ENCODE measurements at places on chromosomes 6 and 20. TPM values are rescaled to one million over a fixed set of nuclear protein-coding genes. Genes with fewer than 3 reads are reported as not detected.

GRCh38 chr20:988272-988671 lies 13.8 kb downstream of the RSPO4 start:
- DNase-seq: no peak

DNA sequence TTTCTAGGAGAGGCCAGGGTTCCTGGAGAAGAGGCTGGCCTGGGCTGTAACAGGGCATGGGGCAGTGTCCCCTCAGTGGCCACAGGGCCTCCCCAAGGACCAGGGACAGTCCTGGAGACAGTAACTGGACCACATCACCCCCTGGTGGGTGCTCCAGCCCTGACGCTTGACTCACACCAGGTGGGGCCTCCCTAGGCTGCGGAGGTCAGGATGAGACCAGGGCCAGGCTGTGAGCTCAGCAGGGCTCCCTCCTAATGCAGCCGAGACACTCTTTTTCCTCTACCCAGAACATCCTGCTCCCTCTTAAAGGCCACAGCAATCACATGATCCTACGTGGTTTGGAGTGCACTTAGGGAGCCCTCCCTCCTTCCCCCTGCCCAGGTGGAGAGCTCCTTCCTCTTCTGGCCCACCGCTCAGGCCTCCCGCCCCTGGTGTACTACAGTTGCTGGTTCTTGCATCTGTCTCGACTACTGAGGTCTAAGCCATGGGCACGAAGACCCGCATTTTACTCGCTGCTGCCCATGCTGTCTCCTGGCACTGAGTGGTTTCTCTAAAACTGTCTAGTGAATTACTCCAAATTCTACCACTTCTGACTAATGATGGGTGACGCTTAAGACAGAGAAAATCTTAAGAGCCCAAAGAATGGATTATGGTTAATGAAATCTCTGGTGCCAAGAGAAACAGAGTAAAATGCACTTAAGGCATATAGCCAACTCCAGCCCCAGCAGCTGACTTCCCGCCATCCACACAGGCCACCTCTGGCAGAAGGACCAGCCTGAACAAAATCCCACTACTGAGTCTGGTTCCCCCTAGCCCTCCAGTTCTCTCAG lies 166.1 kb upstream of the CST7 start:
- DNase-seq: no peak

Gene ITPR3
- total RNA-seq: 35.5 TPM

Gene PGK2
- total RNA-seq: not detected

DNA sequence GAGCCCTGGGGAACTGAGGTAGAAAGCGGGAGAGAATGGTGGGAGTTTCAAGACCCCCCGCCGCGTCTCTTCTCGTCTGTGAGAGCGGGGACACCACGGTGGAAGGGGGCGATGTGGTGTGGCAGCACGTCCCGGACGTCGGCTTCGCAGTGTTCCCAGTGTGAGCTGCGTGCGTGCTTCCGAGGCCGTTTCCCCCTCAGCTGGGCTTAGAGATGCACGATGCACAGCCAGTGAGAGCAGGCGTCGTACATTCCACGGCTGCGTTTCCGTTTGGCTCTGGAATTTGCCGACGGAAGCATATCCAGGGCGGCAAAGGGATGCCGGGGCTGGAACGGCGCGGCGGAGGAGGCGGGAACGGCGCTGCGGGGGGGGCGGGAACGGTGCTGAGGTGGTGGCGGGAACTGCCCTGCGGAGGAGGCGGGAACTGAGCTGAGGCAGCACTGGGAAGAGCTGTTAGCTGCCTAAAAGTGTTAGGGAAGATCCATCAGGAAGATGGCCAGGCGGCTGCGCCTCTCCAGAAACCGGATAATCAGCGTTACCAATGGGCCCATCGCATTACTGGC lies 37.7 kb downstream of the KIF25 start:
- no peak for DNase-seq

- DNase-seq: no peak
These were observed 248.6 kb downstream of the HIVEP2 start for GRCh38 chr6:142696123-142697000.

DNA sequence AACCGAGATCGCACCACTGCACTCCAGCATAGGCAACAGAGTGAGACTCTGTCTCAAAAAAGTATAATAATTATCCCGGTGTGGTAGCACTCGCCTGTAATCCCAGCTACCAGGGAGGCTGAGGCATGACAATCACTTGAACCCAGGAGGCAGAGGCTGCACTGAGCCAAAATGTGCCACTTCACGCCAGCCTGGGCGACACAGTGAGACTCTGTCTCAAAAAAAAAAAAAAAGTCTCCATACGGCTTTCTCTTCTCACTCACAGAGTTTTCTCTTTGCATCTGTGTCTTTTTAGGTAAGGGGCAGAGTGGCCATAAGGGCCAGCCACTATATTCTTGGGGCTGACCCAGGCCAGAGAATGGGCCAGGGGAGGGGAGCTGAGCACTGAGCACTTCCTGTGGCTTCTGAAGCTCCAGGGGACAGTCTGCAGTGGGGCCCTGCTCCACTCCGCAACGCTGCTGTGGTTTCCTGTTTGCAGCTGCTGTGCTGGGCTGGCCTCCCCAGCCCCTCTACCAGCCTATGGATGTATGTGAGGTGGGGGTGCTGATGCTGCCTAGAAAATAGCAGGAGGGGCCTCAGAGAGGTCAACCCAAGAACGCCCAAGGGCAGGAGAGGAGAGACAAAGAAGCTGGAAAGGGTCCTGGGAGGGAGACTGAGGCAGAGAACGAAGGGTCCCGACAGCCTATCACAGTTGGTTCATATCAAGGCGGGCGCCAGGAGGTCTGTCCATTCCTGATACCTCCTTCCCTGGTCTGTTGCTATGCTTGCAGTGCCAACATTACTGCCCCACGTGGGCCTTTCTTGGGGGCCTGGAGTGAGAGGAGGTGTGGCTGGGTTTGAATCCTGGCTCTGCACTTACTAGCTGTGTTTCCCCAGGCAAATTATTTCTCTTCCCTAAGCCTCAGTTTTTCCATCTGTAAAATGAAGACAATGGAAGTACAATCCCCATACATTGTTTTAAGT lies 16.0 kb downstream of the SLA2 start:
- peak; percentile 18 for DNase-seq

GRCh38 chr20:10671221-10671918 lies 2.4 kb downstream of the JAG1 start:
- DNase-seq: no peak

GRCh38 chr6:115945306-115945705 lies 115.4 kb downstream of the FRK start:
- no peak for DNase-seq

DNA sequence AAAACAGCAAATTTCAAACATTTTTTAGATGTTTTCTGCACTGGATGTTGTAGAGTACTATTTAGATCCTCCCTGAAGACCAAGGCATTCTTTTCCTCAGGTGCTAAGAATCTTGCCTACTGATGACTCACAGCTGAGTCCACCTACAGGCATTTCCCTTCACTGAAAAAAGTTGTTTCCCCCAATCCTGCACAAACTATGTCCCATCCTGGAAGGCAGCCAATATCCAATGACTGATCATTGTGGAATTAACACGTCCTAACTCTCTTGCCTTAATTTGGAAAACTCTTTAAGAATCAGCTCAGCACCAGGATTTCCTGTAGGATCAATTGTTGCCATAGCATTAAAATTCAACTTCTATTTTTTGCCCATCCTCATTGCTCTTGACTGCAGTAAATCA lies 268.4 kb upstream of the IRAK1BP1 start:
- no peak for DNase-seq

GRCh38 chr20:64229507-64230061 lies 26.0 kb upstream of the PCMTD2 start:
- no peak for DNase-seq

- DNase-seq: no peak
These were observed 8.7 kb downstream of the MAP1LC3A start for GRCh38 chr20:34566978-34567891.

- no peak for DNase-seq
These were observed 31.4 kb upstream of the CEP162 start for GRCh38 chr6:84258866-84259265.

Data from activated T-cell treated with anti-CD3 and anti-CD28 coated beads, Interleukin-2, amount 50 U/mL, for 4 hours (primary cell).